Stimulated activated naive B cell treated with anti-CD40 and anti-IgM and Interleukin-4, amounts not matched to agents 10 μg/mL and 1 μg/mL and 100 μg/mL, for 72 hours (primary cell): ENCODE measurements at places on chromosomes 16 and 17.
A peak's percentile ranks its signal among the peaks of the same experiment; 100 is the strongest.

GRCh38 chr16:19783363-19784182 lies 65.5 kb downstream of the IQCK start:
- peaks cover 4% of the 10 kb centered on the region for H3K27me3 ChIP-seq
- no peak overlapping the region for H3K4me3 ChIP-seq
- no peak overlapping the region for H3K27ac ChIP-seq

DNA sequence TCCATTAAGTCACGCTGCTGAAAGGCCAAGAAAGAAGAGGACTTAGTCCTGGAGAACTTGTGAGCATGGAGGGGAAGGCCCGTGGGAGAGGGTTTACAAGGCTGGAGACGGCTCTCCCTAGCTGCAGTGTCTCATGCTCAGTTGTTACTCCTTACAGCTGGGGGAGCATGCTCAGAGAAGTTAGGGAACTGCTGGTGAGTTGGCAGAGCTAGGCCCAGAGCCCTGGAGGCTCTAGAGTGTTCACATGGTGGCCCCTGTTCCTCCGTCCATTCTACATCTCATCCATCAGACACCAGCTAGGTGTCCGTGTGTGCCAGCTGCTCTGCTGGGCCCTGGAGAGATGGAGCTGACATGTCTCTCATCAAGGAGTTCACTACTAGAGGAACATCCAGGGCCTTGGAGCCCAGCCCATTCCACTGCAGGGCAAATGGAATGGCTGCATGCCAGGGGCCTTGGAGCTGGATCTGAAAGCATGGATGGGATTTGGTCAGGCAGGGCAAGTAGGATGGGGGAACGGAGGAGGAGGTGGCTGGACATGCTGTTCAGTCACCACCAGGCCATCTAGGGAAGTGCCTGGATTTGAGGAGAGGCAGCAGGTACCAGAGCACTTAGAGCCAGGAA lies 6.3 kb downstream of the XYLT2 start:
- no peak overlapping the region for H3K27ac ChIP-seq
- H3K4me1 ChIP-seq = peaks cover 34% of the 10 kb centered on the region
- DNase-seq = no peak
- no peak overlapping the region for H3K4me3 ChIP-seq
- no peaks in the 10 kb centered on the region for H3K27me3 ChIP-seq

DNA sequence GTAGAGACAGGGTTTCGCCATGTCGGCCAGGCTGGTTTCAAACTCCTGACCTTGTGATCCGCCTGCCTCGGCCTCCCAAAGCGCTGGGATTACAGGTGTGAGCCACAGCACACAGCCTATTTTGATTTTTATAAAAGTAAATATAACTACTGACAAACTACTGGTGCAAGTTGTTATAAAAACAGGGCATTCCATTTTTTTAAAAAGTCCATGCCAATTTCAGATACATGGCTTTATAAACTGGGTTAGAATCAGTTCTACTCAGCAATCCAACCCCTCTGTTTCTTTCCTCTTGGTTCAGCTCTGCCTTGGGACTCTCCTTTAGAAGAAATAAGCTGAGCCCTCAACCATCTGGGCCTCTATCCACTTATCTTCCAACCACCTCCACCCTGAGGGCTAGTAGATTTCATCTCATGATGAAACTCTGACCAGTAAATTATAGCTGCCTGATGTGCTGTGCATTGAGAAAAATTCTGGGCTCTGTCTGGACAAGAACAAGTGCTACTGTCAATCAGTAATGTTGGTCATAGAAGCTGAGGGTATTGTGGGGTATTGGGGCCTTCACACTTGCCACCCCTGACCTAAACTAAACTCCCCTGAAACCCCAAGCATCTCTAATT lies 10.2 kb downstream of the RANBP10 start:
- H3K27ac ChIP-seq = no peak overlapping the region
- no peak overlapping the region for H3K4me3 ChIP-seq
- no peak for DNase-seq
- peaks cover 36% of the 10 kb centered on the region for H3K4me1 ChIP-seq
- H3K27me3 ChIP-seq = no peaks in the 10 kb centered on the region

DNA sequence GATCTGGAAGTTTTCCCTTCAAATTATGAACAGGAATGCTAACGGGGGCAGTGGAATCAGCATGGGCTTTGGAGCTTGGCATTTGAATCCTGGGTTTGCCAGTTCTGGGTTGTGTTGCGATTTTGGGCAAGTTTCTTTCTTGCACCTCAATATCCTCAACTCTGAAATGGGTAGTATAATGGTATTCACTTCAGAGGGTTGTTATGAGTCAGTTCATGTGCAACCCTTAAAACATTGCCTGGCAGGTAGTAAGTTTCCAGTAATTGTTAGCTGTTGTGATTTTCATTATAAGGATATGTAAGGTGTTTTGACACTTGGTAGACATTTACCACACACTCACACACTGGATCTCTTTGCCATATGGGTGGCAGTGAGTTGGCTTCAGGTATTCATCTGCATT lies 33.4 kb downstream of the SNX29 start:
- H3K4me3 ChIP-seq = no peak overlapping the region
- H3K36me3 ChIP-seq = peaks cover 46% of the 10 kb centered on the region
- H3K27me3 ChIP-seq = no peaks in the 10 kb centered on the region
- H3K4me1 ChIP-seq = peaks cover 26% of the 10 kb centered on the region

DNA sequence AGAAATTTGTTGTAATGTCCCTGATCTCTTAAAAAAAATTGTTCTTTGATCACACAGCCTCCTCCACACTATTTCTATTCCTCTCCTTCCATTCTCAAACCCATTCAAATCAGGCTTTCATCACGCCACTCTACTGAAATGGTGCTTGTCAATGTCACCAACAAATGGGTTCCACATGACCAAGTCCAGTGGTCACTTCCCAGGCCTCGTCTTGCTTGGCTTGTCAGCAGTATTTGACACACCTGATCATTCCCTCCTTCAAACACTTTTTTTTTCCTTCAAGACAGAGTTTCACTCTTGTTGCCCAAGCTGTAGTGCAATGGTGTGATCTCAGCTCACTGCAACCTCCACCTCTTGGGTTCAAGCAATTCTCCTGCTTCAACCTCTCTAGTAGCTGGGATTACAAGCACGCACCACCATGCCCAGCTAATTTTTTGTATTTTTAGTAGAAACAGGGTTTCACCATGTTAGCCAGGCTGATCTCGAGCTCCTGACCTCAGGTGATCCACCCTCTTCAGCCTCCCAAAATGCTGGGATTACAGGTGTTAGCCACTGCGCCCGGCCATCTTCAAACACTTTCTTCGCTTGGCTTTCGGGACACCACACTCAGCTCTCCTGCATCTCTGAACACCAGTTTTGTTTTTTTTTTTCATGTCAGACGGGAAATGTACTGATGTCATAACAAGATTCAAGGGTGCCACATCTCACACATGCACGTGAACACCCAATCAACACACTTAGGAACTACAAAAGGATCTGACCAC lies 18.3 kb downstream of the NQO1 start:
- peaks cover 24% of the 10 kb centered on the region for H3K36me3 ChIP-seq
- H3K4me3 ChIP-seq = no peak overlapping the region
- peak overlapping the region; percentile 67 for H3K27ac ChIP-seq

DNA sequence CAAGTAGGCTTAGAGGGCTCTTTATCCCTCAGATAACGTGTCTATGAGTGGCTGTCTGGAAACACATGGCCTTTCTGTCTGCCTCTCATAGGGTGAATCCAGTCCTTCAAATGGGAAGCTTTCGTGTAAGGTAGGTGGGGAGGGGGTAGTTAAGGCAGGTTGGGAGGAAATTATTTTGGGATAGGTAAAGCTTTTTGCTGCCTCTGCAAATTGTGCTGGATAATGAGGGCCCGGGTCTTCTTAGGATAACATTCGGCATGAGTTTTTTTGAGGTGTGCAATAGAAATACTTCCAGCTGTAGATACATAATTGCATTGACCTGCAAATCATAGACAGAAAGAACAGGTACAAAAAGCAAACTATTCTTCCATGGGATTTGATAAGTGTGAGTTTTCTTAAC lies 189.7 kb downstream of the PRKCA start:
- no peaks in the 10 kb centered on the region for H3K36me3 ChIP-seq
- H3K4me1 ChIP-seq = peaks cover 13% of the 10 kb centered on the region
- no peak for DNase-seq
- peaks cover 4% of the 10 kb centered on the region for H3K27me3 ChIP-seq
- H3K27ac ChIP-seq = no peak overlapping the region

DNA sequence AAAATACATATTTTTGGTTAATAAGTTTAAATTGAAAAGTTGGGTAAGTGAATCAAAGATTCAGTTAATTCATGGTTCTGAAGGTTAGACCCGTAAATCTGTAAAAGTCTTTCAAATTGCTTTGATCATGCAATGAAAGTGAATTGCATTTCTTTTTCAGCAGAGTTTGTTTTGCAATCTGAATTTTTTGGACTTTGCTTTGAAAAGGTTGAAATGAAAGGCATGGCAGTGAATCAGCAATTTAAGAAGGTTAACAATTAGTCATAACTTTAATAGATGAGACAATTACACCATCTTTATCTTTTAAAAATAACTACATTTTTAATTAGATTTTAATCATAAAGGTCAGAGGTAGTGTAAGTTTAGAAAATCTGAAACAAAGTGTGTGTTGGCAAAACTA lies 310.9 kb upstream of the KCNJ16 start:
- no peaks in the 10 kb centered on the region for H3K4me1 ChIP-seq
- no peak overlapping the region for H3K27ac ChIP-seq
- DNase-seq = no peak
- H3K36me3 ChIP-seq = no peaks in the 10 kb centered on the region

- no peaks in the 10 kb centered on the region for H3K4me1 ChIP-seq
- H3K27ac ChIP-seq = no peak overlapping the region
- no peaks in the 10 kb centered on the region for H3K27me3 ChIP-seq
Observed at GRCh38 chr16:65394281-65394680, 272.4 kb upstream of the CDH11 start.

DNA sequence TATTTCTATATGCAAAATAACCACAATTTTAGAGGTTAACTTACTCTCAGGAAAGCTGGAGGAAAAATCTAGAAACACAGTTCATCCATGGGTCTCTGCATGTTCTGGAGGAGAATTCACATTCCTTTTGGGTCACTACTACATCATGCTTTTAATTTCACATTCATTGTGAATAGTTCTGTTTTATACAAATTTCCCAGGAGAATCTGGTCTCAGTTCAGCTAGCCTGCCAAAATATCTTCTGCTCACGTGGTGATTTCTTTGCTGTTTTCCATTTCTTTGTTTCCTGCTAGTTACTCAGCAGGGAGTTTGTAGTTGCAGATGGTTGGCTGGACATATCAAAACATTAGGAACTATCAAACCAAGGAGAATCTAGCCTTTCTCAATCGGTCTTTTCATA lies at the start of gene ABCA9:
Gene ABCA9 (minus strand): TSS at position 106 of the 400 bp plus-strand sequence. CDS start 9,801 bp downstream, outside the sequence.
- no peaks in the 10 kb centered on the region for H3K27me3 ChIP-seq
- H3K4me3 ChIP-seq = no peak within 1 kb of the TSS
- peaks cover 12% of the 10 kb centered on the region for H3K4me1 ChIP-seq
- peaks cover 2% of the 10 kb centered on the region for H3K36me3 ChIP-seq

DNA sequence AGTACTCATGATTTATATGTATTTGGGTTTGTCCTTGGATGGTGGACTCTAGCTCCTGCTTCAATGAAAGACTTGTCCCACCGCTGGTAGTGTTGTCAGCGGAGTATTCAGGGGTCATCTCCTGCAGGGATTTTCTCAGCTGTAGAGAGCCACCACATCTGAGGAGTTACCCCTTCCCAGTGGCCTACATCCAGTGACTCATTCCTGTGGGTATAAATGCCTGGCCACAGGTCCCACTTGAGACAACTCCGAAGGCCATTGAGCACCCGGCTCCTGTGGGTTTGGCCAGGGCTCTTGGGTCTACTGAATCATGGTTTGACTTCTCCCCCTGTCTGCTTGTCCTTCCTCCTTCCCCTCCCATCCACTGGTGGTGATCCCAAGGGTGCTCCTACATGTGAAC lies 34.6 kb upstream of the WSB1 start:
- no peaks in the 10 kb centered on the region for H3K27me3 ChIP-seq
- no peaks in the 10 kb centered on the region for H3K36me3 ChIP-seq
- no peak overlapping the region for H3K27ac ChIP-seq
- no peaks in the 10 kb centered on the region for H3K4me1 ChIP-seq
- no peak overlapping the region for H3K4me3 ChIP-seq

GRCh38 chr17:63435681-63436522 lies 10.2 kb downstream of the CYB561 start:
- no peak for DNase-seq
- peaks cover 52% of the 10 kb centered on the region for H3K4me1 ChIP-seq
- peaks cover 39% of the 10 kb centered on the region for H3K36me3 ChIP-seq
- peaks cover 31% of the 10 kb centered on the region for H3K27me3 ChIP-seq
- H3K27ac ChIP-seq = peak overlapping the region; percentile 42

- no peak overlapping the region for H3K27ac ChIP-seq
- H3K36me3 ChIP-seq = no peaks in the 10 kb centered on the region
- no peak for DNase-seq
- no peak overlapping the region for H3K4me3 ChIP-seq
Observed at GRCh38 chr17:54968988-54969332, 395 bp downstream of the STXBP4 start.

- no peak overlapping the region for H3K4me3 ChIP-seq
- H3K27me3 ChIP-seq = no peaks in the 10 kb centered on the region
- no peak overlapping the region for H3K27ac ChIP-seq
- H3K36me3 ChIP-seq = peaks cover 35% of the 10 kb centered on the region
- peaks cover 10% of the 10 kb centered on the region for H3K4me1 ChIP-seq
Observed at GRCh38 chr17:560432-560873, 154.2 kb downstream of the VPS53 start.

DNA sequence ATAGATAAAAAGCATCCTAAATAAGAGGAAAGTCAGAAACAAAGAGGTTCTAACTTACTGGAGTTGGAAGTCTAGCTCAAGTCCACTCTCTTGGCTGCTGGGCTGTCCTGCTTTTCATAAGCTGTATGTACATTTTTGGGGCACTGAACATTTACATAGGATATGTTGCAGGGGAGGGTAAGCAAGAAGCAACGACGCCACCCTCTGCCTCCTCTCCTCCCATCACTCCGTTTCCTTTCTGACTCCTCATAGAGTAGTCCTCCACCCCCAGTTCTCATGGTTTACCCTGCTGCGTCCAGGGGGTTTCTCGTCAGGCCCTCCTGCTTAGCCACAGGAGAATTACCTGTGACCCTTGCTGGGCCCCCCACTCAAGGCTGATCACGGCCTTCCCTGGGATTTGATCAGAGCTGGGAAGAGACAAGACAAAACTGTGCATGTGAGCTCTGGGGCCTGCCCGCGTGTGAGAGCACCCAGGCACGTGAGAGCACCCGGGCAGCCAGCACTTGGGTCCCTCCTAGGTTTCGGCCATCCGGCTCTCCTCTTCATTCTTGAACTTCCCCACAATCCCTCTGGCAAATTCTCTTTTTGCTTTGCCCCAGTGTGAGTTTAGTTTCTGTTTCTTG lies 37.1 kb downstream of the TMEM11 start:
- H3K27ac ChIP-seq = peak overlapping the region; percentile 47
- DNase-seq = no peak
- H3K27me3 ChIP-seq = no peaks in the 10 kb centered on the region
- H3K36me3 ChIP-seq = peaks cover 27% of the 10 kb centered on the region
- H3K4me3 ChIP-seq = no peak overlapping the region
- H3K4me1 ChIP-seq = peaks cover 5% of the 10 kb centered on the region
